Ureter (tissue), 1 donor: ENCODE measurements at places on chromosomes 1 and 21.

- no peak for DNase-seq
These were observed 4.7 kb upstream of the ACADM start for GRCh38 chr1:75719810-75720209.

GRCh38 chr1:221741703-221742554, at the start of gene DUSP10:
Gene DUSP10 (minus strand): TSS chr1:221742089. CDS start chr1:221739744, 2,345 bp downstream.
- DNase-seq = peak; percentile 99

DNA sequence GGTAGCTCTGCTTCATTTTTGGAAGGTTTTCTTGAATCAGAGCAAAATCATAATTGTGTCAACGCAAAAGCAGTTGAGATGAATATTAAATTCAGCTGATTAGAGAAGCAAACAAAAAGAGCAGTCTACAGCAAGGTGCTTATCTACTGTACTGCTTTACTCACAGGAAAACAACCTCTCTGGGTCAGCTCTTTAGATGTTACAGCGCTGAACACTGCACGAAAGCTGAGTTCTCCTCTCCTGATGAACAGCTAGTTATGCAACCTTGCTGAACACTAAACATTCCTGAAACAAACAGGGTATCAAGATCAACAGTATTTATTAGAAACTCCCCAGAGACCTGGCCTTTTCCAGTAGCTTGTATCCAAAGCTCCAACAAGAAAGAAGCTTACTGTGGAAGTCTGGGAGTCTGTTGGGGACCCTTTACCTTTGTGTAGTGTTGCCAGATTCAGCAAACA, 41.3 kb downstream of the TBCE start:
- DNase-seq = no peak

DNA sequence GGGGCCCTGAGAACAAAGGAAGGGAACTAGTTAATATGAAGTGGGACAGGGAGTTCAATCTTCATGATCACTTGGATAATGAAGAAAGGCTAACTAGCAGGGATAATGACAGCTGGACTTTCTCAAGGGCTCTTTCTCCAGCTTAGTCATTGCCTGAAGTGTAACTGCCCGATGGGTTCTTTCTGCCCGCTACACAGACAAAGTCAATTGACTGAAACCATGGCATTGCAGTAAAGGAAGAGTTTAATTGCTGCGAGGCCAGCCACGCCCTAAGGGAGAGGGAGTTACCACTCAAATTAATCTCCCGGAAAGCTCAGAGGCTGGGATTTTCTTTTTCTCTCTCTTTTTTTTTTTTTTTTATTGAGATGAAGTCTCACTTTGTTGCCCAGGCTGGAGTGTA, 16.6 kb upstream of the SLC2A5 start:
- no peak for DNase-seq

- DNase-seq = no peak
These were observed 227.0 kb downstream of the PBX1 start for GRCh38 chr1:164785841-164786534.
